ENCODE measurements at places on chromosomes 4 and X.

- H3K36me3 ChIP-seq, result no peaks in the 10 kb centered on the region
- H3K27ac ChIP-seq, result peak overlapping the region; percentile 53
- no peaks in the 10 kb centered on the region for H3K27me3 ChIP-seq
- peaks cover 41% of the 10 kb centered on the region for H3K4me1 ChIP-seq
- DNase-seq, result peak; percentile 60
Measured at GRCh38 chr4:147157860-147158701, 212.4 kb upstream of the TTC29 start.

GRCh38 chr4:56345458-56345857 lies 41.8 kb downstream of the AASDH start:
- no peak for DNase-seq
- no peak overlapping the region for H3K4me3 ChIP-seq
- H3K36me3 ChIP-seq, result no peaks in the 10 kb centered on the region
- no peak overlapping the region for H3K27ac ChIP-seq
- no peaks in the 10 kb centered on the region for H3K27me3 ChIP-seq

DNA sequence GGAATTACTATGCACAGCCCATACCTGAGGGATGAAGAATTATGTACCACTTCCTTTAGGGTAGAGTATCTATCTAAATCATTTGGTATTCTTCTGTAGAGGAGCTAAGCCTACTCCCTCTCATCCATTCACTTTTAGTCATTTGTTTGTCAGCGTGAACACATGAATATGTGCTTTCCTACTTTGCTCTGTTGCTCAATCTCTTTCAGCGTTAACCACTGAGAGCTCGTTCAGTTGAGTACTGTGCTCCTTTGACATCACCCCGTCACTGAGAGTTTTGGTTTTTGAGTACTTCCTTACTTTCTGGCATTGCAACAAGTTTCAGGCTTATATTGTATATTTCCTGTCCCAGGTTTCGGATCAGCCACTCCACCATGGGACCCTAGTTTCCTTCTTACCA lies 700.6 kb downstream of the NLGN4X start:
- H3K4me1 ChIP-seq, result peaks cover 7% of the 10 kb centered on the region
- H3K27me3 ChIP-seq, result no peaks in the 10 kb centered on the region
- no peak overlapping the region for H3K4me3 ChIP-seq
- no peaks in the 10 kb centered on the region for H3K36me3 ChIP-seq
- H3K27ac ChIP-seq, result no peak overlapping the region

DNA sequence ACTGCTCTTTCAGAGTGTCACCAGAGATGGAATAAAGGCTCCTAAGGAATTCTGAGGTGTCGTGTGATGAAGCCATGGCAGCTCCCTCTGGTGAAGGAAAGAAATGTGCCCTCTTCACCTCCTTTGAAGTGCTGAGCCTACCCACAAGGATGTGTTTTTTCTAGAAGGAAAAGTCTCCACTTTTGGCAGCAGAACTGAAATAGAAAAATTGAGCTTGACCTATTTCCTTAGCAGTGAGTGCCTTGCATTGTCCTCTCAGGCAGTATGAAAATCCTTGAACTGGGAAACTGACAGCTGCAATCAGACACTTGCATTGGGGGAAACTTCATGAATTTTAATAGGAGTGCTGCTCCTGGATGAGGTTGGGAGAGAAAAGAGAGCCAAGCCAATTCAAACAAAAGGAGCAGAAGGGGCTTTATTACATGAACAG lies 95.2 kb downstream of the DCLK2 start:
- H3K36me3 ChIP-seq, result no peaks in the 10 kb centered on the region
- no peak for DNase-seq
- no peak overlapping the region for H3K27ac ChIP-seq
- no peaks in the 10 kb centered on the region for H3K27me3 ChIP-seq
- peaks cover 44% of the 10 kb centered on the region for H3K4me1 ChIP-seq
- no peak overlapping the region for H3K4me3 ChIP-seq

- no peaks in the 10 kb centered on the region for H3K36me3 ChIP-seq
- H3K4me3 ChIP-seq, result no peak overlapping the region
- DNase-seq, result no peak
Measured at GRCh38 chr4:83217721-83218522, 66.7 kb downstream of the COQ2 start.

DNA sequence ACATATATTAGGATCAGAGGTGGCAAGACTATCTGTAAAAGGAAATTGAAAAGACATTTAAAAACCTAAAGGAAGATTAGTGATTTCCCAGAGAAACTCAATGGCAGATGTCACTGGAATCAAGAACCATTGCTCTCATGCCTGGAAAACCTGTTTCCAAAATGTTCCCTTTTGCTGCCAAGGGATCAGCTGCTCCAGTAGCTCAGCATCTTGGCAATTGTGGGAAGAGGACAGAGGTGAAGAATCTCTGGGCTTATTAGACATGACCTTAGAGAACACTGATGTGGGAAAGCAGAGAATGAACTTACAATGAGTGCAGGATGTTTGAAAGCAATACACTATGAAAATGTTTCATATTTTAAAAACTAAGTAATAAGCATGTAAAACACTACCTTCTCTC lies 98.3 kb downstream of the SHROOM3 start:
- H3K27ac ChIP-seq, result no peak overlapping the region
- H3K36me3 ChIP-seq, result no peaks in the 10 kb centered on the region
- no peak for DNase-seq
- H3K4me3 ChIP-seq, result no peak overlapping the region
- H3K27me3 ChIP-seq, result no peaks in the 10 kb centered on the region

GRCh38 chr4:19230906-19231545 lies 1020.7 kb upstream of the SLIT2 start:
- H3K4me3 ChIP-seq, result no peak overlapping the region
- no peak for DNase-seq
- no peak overlapping the region for H3K27ac ChIP-seq
- H3K4me1 ChIP-seq, result no peaks in the 10 kb centered on the region
- H3K36me3 ChIP-seq, result no peaks in the 10 kb centered on the region

DNA sequence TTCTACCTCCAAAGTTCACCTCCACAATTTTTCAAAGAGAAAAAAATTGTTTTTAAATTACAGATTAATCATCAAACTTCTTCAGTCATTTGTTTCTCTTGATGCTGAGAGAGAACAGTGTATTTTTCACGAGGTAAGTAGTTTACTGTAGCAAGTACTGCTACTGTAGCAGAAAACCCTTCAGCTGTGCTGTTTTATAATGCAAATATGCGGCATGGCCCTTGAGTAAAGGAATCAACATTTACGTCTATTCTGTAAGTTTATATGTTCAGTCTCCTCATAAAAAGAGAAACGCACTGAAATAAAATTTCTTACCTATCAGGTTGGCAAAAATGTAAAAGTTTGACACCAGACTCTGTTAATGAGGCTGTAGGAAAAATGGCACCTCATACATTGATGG lies 399.0 kb downstream of the NKX6-1 start:
- no peaks in the 10 kb centered on the region for H3K27me3 ChIP-seq
- no peaks in the 10 kb centered on the region for H3K4me1 ChIP-seq
- no peak for DNase-seq
- no peaks in the 10 kb centered on the region for H3K36me3 ChIP-seq
- H3K4me3 ChIP-seq, result no peak overlapping the region

- H3K27me3 ChIP-seq, result no peaks in the 10 kb centered on the region
- no peak overlapping the region for H3K27ac ChIP-seq
- H3K4me3 ChIP-seq, result no peak overlapping the region
- no peaks in the 10 kb centered on the region for H3K36me3 ChIP-seq
- DNase-seq, result no peak
Measured at GRCh38 chr4:169437299-169438047, 166.7 kb upstream of the SH3RF1 start.

- peaks cover 11% of the 10 kb centered on the region for H3K4me1 ChIP-seq
- H3K36me3 ChIP-seq, result no peaks in the 10 kb centered on the region
- DNase-seq, result peak; percentile 83
- no peak overlapping the region for H3K27ac ChIP-seq
- H3K4me3 ChIP-seq, result peak overlapping the region; percentile 33
Measured at GRCh38 chr4:183987987-183988392, 82.9 kb downstream of the STOX2 start.

DNA sequence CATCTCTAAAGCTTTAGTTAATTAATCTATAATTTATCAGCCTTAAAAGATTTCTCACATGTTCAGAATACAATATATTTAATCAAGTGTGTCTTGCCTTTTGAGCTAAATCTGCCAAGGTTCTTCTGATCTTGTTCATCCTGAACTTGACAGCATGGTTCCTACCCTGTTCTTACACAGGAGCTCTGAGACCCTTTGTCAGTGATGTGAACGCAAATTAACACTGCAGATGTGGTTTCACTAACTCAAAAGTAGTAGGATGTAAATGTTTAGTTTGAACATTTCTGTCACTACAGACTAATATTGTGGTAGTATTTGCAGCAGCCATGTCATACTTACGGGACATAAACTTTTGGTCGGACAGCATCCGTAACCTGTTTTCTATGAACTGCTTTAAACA lies 59.4 kb downstream of the SMARCAD1 start:
- H3K36me3 ChIP-seq, result no peaks in the 10 kb centered on the region
- H3K27me3 ChIP-seq, result no peaks in the 10 kb centered on the region
- DNase-seq, result no peak
- no peak overlapping the region for H3K4me3 ChIP-seq
- no peak overlapping the region for H3K27ac ChIP-seq
- H3K4me1 ChIP-seq, result peaks cover 14% of the 10 kb centered on the region

GRCh38 chrX:8808661-8809060 lies 7.5 kb upstream of the FAM9A start:
- no peaks in the 10 kb centered on the region for H3K27me3 ChIP-seq
- H3K4me1 ChIP-seq, result no peaks in the 10 kb centered on the region
- H3K27ac ChIP-seq, result no peak overlapping the region
- no peak for DNase-seq

GRCh38 chr4:185096032-185096653 lies 46.9 kb upstream of the SLC25A4 start:
- H3K27me3 ChIP-seq, result no peaks in the 10 kb centered on the region
- no peaks in the 10 kb centered on the region for H3K4me1 ChIP-seq
- H3K4me3 ChIP-seq, result no peak overlapping the region
- no peak overlapping the region for H3K27ac ChIP-seq

DNA sequence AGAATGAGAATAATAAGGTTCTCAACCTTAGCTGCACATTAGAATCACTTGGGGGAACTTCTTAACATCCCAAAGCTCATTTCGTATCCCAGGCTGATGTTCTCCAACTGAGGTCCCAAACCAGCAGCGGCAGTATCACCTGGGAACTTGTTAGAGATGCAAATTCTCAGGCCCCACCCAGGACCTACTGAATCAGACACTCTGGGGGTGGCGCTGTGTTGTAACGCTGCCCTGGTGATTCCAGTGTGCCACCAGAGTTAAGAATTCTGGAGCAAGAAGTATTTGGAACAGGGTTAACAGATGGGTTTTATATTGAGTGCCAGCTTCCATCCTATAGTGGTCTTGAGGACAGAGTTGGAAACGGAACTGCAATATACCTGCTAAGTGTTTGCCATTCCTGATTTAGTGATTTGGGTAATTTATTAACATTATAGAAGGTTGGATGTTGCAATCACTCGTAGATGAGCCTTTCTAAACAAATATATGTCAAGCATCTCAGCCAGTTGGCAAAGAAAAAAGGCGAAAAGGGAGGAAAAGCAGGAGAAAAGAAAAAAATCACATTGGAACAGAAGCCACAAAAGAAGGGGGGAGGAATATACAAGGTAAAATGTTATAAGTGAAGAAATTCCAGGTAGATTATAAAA lies 141.0 kb downstream of the ARX start:
- H3K4me3 ChIP-seq, result no peak overlapping the region
- no peaks in the 10 kb centered on the region for H3K36me3 ChIP-seq
- no peak for DNase-seq
- peaks cover 32% of the 10 kb centered on the region for H3K27me3 ChIP-seq

DNA sequence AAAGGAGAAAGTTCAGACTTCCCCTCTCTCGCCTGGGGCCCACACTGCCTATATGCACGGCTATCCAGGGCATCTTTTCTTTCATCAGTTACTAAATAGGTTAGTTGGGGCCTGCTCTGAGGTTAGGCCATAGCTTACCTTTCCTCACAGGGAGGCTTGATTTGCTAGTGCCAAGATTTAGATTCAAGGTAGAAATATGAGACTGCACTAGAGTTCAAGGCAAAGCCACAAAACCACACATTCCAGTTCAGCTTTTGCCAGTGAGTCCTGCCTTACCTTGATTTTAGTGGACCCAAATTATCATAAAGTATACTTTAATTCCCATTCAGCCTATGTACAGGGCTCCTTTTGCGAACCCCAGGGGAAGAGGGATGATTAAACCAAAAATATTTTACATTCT lies 762.8 kb downstream of the PDHA2 start:
- H3K36me3 ChIP-seq, result no peaks in the 10 kb centered on the region
- no peaks in the 10 kb centered on the region for H3K27me3 ChIP-seq
- H3K4me1 ChIP-seq, result no peaks in the 10 kb centered on the region
- no peak overlapping the region for H3K27ac ChIP-seq

GRCh38 chr4:25158817-25159216 lies 1.4 kb downstream of the SEPSECS start:
- DNase-seq, result no peak
- H3K27ac ChIP-seq, result no peak overlapping the region
- no peaks in the 10 kb centered on the region for H3K27me3 ChIP-seq
- peaks cover 8% of the 10 kb centered on the region for H3K4me1 ChIP-seq
- H3K4me3 ChIP-seq, result no peak overlapping the region

DNA sequence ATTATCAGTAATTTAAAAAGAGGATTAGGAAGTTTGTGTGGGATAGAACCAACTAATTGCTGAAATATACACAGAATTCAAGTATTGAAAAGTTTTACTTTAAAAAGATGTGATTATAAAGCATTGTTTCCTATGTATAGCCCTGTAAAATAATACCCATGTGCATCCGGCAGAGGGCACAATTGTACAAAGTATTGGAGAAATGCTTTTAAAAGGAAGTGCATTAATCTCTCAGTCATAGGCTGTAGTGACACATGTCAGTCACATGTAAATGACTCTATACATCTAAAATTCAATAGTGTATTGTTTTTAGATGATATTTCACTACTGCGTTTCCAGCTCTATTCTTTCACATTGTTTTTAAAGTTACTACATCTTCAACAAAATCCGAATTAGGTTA lies 9.7 kb upstream of the GEMIN8 start:
- H3K27me3 ChIP-seq, result no peaks in the 10 kb centered on the region
- DNase-seq, result peak; percentile 71
- no peaks in the 10 kb centered on the region for H3K4me1 ChIP-seq
- no peaks in the 10 kb centered on the region for H3K36me3 ChIP-seq

Data from A673 (cell line).